ENCODE measurements at places on chromosomes 4 and X.

DNA sequence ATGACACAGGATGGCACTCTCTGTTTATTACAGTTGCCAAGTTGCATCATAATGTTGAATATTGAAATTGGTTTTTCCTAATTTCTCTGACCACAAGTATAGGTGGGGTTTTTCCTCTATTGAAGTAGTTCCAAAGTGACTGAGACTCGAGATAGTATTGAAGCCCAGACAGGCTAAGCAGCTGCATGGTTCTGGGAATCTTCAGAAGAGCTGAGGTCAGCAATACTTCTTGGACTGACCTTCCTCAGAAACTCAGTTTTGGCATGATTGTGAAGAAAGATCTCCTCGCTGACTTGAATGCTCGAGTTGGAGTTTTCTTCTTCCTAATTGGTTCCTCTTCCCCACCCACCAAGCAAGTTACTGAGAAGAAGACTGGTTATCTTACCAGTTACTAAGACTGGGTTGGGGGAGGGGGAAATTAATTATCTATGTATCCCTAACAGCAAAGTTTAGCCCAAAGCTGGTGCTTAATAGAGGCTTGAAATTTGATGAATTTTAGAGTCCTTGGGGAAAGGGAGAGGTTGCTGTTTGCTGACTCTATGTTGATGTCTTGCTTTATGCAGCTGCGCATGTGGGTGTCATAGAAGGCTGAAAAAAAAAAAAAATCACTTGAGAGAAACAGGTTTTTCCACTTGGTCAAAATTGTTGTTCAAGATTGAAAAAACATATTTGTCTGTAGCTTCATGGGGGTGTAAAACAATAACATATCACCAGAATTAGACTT is 91.1 kb downstream of the P2RY10 start:
- no peak for DNase-seq

GRCh38 chrX:142576615-142577014 is 371.5 kb upstream of the MAGEC2 start:
- DNase-seq, result no peak

GRCh38 chrX:56784666-56785065 is 55.6 kb downstream of the NBDY start:
- no peak for DNase-seq

GRCh38 chrX:638482-639131 is 8.0 kb downstream of the SHOX start:
- no peak for DNase-seq

- DNase-seq, result no peak
Measured at GRCh38 chrX:36916941-36917340, 91.2 kb upstream of the FAM47C start.

DNA sequence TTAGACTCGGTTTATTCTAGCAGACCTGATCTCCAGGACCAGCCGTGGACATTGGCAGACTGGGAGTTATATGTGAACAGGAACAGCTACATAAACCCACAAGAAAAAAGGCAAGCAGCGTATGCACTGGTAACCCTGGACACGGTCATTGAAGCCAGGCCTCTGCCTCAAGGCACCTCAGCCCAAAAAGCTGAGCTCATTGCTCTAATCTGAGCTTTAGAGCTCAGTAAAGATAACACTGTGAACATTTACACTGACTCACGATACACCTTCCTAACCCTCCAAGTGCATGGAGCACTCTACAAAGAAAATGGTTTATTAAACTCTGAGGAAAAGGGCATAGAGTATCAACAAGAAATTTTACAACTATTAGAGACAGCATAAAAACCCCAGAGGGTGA is 148.9 kb upstream of the FGF16 start:
- no peak for DNase-seq

DNA sequence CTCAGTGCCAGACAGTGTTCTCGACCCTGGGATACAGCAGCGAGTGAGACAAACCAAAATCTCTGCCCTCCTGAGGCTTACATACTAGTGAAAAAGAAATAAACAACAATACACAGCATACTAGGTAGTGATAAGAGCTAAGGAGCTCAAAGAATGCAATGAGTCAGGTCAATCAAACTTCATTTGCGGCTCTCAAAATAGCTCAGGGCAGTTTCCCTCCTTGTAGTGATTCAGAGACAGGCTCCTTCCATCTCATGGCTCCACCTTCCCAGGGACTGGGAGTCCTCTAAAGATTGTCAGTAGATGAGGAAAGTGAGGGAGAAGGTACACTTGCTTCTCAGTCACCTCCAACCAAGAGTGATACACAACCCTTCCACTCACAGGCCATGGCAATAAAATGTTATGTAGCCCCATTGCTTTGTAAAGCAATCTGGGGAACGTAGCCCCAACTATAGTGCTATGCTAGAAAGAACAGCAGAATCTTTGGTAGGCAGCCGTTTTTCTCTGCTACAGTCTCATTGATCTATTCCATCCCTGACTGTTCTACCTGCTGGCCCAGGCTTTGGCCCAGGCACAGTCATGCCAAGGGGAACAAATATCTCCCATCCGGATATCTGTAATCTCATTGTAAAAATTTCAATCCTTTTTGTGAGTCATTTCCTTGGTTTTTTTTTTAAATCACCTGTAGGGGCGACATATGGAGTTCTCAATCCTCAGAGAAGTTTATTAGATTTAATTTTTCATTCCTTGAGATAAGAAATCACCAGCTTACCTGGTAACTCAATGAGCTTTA is 183.1 kb upstream of the S100G start:
- DNase-seq, result no peak

DNA sequence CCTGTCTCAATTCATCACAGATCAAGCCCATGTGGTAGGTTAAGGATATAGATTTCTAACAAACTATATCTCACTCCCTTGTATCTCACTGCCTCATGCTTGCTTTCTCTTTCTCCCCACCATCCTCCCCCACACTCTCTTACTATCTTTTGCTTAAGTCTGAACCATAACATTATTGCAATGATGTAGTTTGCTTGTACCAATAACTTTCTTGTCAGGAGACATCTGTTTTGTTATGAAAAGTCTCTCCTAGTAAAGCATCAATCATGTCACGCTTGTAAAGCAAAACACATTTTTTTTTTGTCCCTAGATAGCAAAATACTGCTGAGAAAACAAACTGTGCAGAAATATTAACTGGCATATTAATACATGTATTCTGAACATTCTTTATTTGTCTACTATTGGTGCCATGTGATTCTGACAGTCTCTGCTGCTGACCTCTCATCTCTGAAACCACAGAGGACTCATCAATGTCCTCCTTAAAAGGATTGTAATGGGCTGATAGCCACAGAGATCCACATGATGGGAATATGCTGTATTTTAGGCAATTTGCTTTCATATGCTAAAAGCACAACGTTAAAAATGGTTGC is 217.5 kb downstream of the VEGFC start:
- no peak for DNase-seq

DNA sequence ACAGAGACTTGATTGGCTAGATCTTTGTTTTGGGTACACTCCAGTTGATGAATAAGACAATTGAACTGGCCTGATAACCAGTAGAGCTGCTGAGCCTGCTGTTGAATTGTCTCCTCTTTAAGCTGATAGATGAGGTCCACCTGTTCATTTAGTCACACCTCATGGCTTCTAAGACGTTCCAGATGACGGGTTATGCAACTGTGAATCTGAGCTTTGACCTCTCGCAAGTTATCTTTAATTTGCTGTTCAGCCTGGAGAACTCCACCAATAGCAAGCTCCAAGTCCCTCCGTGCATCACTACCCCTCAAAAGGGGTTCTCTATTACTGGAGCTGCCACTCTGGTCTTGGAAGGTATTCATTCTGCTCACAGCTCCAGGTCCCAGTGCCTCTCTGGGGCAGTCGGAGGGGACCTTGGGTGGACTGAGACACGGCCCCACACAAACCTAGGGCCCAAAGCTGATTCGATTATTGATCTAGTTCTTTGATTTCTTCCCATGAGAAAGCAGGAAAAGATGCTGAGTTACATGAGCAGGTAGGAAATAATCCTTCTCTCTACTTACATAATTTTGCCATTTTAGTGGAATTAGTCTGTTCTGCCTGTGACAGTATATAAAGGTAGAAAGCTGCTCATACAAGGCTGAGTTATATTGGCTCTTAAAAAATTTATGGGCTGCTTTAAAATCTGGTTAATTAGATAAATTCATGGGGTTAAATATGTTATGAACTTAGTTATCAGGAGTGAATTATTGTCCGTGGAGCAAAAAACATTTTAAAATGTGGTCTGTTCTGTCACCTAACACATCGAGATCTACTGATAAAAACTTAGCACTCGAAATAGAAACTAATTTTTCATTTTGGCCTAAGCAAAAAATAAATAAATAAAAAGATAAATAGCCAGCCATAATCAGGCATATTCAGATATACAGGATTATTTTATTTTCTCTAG is 6.8 kb downstream of the MMAA start:
- no peak for DNase-seq

DNA sequence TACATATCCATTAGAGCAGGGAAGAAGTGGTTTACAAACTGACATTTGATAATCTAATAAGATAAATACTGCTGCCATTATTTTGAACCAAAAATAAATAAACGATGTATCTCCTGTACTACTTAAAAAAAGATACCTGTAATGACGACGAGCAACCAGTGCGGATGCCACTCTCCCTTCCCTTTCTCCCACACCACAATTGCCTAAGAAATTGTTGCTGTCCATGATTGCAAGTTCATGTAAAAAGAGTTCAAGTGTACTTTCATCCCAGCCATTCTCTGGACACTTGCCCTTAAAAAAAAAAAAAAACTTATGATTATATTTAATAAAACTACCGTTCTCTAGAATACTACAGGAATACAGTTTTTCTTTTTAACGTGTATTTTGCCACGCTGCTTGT is 1.4 kb downstream of the SEPSECS start:
- no peak for DNase-seq

GRCh38 chr4:39415678-39416283 is 9.1 kb downstream of the KLB start:
- no peak for DNase-seq

- DNase-seq, result no peak
Measured at GRCh38 chr4:94976371-94977011, 218.7 kb downstream of the BMPR1B start.

DNA sequence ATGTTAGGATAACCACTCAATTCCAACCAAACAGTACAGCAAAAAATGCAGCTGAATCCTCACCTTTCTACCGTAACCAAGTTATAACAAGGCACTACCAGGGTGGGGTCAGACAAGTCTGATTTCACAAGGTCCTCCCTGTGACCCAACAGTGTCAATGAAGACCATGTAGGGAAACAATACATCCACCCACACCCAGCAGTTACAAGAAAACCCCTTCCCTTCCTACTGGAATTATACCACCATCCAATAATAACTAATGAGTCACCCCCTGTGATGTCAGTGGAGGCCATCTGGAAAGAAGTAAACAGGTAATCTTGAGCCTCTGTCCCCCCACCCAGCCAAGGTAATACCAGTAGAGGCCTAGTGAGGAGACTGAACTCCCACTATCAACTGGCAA is 117.6 kb downstream of the FGF16 start:
- no peak for DNase-seq

Data from stimulated activated CD8-positive, alpha-beta memory T cell treated with anti-CD3 and anti-CD28 coated beads, Interleukin-12 subunit alpha, Interleukin-12 subunit beta, amount 100 ng/mL, for 1 hour (primary cell).